Aortic smooth muscle cell (primary cell): ENCODE measurements at places on chromosomes 12 and 14. TPM values are rescaled to one million over a fixed set of nuclear protein-coding genes. Genes with fewer than 3 reads are reported as not detected.

RIMBP2 gene
- not detected in 2 replicates for total RNA-seq

MRPS35 gene
- 39.0 and 41.1 TPM in 2 replicates for total RNA-seq

BBS10 gene
- total RNA-seq, result 13.9 and 20.8 TPM in 2 replicates

AICDA gene
- not detected in 2 replicates for total RNA-seq

SLC7A8 gene
- 73.6 and 75.6 TPM in 2 replicates for total RNA-seq

LTBR gene
- 42.1 and 47.6 TPM in 2 replicates for total RNA-seq

TPH2 gene
- not detected in 2 replicates for total RNA-seq

TDRD9 gene
- 0.26 and 1.6 TPM in 2 replicates for total RNA-seq

ANHX gene
- total RNA-seq, result not detected in 2 replicates

SOX5 gene
- 5.2 and 6.8 TPM in 2 replicates for total RNA-seq

SERPINA1 gene
- not detected in 2 replicates for total RNA-seq

CCDC196 gene
- total RNA-seq, result not detected in 2 replicates

KRT85 gene
- not detected in 2 replicates for total RNA-seq

OTX2 gene
- total RNA-seq, result not detected in 2 replicates

ADGRD1 gene
- total RNA-seq, result 0.13 and 1.4 TPM in 2 replicates

TSPAN19 gene
- total RNA-seq, result not detected in 2 replicates

BMP4 gene
- total RNA-seq, result 2.4 and 8.6 TPM in 2 replicates

ARHGDIB gene
- total RNA-seq, result 88.5 and 100 TPM in 2 replicates

MDM1 gene
- total RNA-seq, result 8.5 and 10.0 TPM in 2 replicates

PLEKHD1 gene
- total RNA-seq, result 0.06 TPM in 1 of 2 replicates, not detected in the other

MYO1H gene
- not detected in 2 replicates for total RNA-seq
